ENCODE measurements at places on chromosomes 2 and 18.

DNA sequence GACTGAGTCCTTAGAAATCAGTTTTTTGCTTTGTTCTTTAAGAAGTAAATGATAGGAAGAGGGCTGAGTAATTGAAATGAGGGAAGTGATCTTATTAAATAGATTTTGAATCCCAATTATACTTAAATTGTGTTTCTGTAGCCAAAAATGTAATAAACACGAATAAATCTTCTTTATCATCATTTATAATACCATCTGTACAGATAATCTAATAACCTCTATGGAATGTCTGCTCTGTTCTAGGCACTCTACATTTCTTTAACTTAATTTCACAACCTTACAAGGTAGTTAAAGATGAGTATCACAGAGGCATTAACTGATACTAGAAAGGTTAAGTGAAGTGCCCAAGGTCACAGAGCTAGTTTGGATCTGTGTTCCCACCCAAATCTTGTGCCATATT is 14.3 kb upstream of the SCN2A start:
- DNase-seq: no peak

GRCh38 chr18:36377626-36378025 is 80.1 kb downstream of the FHOD3 start:
- no peak for DNase-seq

- no peak for DNase-seq
Measured at GRCh38 chr2:113705982-113706523, 50.4 kb downstream of the SLC35F5 start.

GRCh38 chr2:130019402-130019801 is 39.9 kb downstream of the RAB6C start:
- DNase-seq: no peak

- DNase-seq: no peak
Measured at GRCh38 chr2:218323526-218324472, 31.5 kb upstream of the TMBIM1 start.

- DNase-seq: peak; percentile 53
Measured at GRCh38 chr2:73920577-73921545, 5.8 kb upstream of the DGUOK start.

DNA sequence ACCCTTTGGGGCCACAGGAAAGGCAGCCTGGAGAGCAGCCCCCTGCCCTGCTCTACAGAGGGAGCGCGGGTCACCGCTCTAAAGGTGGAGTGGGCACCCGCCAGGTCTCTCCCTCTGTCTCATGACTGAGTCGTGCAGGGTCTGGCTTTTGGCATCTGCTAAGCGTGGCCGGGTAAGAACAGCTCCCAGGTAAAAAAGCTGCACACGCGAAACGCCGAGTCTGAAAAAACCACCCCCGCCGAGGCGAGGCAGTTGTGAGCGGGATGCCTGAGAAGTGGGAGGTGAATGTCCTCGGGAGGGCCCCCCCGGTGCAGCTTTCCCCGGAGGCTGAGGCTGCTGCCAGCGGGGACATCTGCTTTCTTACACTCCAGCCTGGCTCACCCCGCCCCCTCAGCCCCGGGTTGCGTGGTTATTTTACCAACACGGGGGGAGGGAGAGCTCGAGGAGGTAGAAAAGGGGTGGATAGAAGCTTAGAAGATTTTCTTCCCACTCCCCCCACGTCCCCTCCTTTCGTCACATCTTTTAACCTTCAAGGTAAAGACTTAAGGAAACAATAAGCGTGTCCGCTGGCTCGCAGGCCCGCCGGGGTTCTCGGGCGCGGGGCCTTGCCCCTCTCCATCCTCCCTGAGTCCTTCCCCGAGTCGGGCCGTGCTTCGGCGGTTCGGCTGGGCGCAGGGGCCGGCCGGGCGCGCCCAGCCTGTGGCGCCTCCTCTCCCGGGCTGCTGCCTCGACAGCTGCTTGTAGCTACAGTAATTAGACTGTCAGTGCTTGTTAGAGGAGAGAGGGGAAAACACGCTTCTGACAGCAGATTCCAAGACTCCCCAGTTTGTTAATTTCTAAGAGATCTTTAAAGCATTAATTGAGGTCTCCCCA is 70.6 kb upstream of the PSMD14 start:
- peak; percentile 52 for DNase-seq

Data from GM13976 (cell line).